ENCODE measurements at places on chromosomes 5 and 9. TPM values are rescaled to one million over a fixed set of nuclear protein-coding genes. Genes with fewer than 3 reads are reported as not detected.

CCDC152 gene
- 1.2 TPM for total RNA-seq

SLC6A18 gene
- not detected for total RNA-seq

- DNase-seq = peak; percentile 78
These were observed at the start of gene GADD45G for GRCh38 chr9:89604729-89605464. Gene GADD45G, plus strand, starts transcription at chr9:89605012. Its CDS starts 110 bp downstream, at chr9:89605122.

DNA sequence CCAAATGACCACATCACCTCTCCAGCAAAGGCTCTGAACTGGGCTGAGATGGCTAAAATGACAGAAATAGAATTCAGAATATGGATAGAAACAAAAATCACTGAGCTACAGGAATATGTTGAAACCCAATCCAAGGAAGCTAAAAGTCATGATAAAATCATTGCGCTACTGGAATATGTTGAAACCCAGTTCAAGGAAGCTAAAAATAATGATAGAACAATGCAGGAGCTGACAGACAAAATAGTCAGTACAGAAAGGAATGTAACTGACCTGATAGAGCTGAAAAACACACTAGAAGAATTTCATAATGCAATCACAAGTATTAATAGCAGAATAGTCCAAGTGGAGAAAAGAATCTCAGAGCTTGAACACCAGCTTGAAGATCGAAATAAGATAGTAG lies 394.9 kb upstream of the GRAMD2B start:
- no peak for DNase-seq

RELL2 gene
- total RNA-seq = 12.9 TPM

- DNase-seq = no peak
These were observed 106.5 kb upstream of the RAD23B start for GRCh38 chr9:107176436-107177151.

GRCh38 chr5:38719916-38720315 lies 125.9 kb upstream of the OSMR start:
- peak; percentile 76 for DNase-seq
